ENCODE measurements at places on chromosomes 3 and 15.

DNA sequence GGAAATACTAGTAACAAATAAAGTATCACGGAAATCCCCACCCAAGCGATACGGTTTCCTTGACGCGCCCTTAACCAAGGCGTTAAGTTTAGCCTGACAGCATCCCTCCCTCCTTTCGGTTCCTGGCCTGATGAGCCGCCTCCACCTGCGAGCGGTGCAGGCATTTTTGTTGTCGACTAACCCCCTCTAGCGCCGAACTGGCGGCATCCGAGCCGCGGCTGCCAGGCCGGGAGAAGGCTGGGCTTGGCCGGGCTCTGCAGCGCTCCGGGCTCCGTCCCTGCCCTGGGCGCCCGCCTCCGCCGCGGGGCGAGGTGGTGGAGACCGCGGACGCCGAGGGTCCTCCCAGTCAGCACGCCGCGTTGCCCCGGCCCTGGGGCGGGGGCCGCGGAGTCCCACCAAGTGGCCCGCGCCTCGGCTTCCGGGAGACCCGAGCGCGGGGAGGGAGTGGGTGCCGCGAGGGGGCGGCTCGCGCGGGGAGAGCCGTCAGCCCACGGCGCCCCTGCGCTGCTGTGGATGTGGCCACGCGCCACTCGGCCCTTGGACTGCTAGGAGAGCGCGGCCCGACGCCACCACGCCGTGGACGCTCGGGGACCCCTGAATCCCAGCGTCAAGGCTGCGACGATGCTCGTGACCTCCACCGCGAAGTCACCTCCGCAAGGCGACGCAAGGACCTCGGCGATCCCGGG is 1.1 kb upstream of the EPHA6 start:
- DNase-seq, result peak; percentile 72

DNA sequence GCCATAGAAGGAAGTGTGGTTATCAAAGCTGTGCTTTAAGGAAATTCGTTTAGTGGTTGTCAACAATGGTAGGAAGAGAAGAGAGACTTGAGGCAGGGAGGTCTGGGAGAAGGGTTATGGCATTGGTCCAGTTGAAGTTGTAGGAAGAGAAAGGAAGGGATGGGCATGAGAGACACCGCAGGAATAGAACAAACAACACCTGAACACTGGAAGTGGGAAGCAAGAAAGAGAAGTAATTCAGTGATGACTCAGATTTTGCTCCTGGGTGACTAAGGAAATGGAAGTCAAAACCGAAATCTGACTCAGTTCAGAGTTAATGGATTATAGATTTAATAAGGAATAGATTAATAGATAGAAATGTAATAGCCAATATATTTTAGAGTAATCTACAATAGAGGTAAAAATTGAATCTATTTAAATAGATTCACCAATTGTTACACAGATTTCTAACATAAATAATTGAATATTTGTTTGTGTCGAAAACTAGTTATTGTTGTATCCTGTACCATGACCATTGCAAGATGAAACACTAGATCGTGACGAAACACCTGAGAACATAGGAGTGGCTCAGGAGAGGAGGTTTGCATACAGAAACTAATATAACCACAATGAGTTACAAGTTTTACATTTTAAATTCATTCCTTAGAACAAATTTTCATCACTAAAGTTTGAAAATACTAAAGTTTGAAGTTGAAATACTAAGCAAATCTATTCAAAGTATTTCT is 36.0 kb downstream of the THBS1 start:
- DNase-seq, result no peak

GRCh38 chr3:189103208-189103607 is 68.6 kb upstream of the TPRG1 start:
- no peak for DNase-seq

- DNase-seq, result no peak
Observed at GRCh38 chr3:69743975-69744906, 5.0 kb downstream of the MITF start.

GRCh38 chr3:152709659-152710058 is 125.3 kb upstream of the P2RY1 start:
- DNase-seq, result no peak

- no peak for DNase-seq
Observed at GRCh38 chr3:27610800-27611525, 111.2 kb downstream of the EOMES start.

DNA sequence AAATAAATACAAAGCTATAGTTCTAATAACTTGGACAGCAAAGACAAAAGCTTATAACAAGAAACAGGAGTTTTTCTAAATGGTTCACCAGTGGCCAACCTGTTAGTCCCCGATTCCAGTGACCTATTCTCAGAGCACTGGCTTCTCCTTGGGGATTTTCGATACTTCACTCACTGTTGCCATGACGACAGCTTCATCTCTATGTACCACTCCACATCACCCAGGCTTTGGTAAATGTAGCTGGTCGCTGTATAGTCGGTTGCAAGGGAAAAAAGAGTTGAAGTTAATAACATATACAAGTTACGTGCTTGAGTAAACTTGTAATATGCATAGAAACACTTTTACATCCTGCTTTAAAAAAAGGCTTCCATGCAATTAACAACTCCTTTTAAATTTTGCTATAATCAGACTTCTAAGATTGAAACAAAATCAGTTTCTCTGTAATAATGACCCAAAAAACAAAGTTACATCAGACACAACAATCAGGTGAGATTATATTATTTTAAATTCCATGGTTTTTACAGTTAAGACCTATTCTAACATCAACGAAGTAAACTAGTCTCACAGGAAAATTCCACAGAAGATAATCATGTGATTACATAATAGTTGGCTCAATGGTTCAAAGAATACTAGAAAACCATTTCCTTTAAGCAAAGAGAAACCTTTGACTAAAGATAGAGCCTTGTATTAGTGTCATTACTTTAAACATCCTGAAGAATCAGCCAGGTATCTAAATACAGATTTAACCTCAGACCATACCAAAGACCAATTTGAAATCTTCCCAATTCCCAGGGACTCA is 2.9 kb downstream of the CCNL1 start:
- no peak for DNase-seq

DNA sequence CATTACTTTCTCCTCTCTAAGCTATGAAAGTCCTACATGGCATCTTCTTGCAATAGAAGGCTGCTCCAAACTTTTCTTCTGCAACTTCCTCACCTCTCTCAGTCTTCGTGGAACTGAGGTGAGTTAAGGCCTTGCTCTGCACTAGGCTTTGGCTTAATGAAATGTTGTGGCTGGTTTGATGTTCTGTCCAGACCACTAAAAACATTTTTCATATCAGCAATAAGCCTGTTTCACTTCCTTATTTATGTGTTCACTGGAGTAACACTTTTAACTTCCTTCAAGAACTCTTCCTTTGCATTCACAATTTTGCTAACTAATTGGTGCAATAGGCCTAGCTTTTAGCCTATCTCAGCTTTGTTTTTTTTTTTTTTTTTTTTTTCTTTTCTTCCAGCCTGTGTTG is 335.3 kb upstream of the NECTIN3 start:
- DNase-seq, result no peak

DNA sequence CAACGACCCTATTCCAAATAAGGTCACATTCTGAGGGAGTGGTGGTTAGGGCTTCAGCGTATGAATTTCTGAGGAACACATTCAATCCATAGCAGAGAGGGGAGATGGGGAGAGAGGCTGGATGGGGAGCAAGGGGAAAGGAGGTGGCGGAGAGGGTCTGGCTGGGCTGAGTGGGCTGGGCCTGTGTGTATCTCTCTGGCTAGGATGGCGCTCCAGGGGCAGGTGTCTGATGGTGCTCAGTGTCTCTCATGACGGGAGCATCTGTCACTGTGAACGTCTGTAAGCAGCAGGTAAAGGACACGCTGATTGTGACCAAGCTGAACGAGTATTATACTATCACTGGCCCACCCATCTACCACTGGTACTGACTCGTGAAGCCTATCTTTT is 159.6 kb downstream of the XXYLT1 start:
- no peak for DNase-seq

GRCh38 chr3:144516026-144516425 is 544.4 kb downstream of the DIPK2A start:
- no peak for DNase-seq

- DNase-seq, result no peak
Observed at GRCh38 chr3:157201648-157202278, 41.8 kb upstream of the CCNL1 start.

DNA sequence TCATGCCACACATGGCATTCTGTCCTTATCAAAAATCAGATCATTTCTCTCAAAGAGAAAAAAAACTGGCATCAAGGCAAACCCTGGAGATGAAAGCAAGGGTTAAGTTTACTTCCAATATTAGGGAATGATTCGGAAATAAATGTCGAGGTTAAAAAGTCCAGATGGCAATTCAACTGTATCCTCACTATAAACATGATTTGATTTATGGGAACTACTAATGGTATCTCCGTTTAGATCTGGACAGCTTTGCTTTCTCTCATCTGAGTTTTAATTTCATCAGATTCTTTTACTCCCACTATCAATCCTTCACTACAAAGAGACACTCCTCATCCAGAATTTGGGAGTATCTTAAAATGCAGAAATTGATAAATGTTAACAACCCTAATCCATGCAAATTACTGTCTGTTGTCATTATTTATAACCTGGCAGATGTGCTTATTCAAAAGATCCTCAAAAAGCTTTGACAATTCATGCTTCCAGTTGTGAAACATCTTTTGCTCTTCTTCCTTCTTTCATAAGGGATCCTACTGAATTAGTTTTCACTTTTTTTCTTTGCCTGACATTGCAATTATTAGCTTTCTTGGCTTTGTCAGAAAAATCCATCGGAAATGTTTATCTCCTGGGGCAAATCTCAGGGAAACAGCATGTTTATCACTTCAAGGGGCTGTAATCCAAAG is 903.2 kb downstream of the MCTP2 start:
- no peak for DNase-seq

DNA sequence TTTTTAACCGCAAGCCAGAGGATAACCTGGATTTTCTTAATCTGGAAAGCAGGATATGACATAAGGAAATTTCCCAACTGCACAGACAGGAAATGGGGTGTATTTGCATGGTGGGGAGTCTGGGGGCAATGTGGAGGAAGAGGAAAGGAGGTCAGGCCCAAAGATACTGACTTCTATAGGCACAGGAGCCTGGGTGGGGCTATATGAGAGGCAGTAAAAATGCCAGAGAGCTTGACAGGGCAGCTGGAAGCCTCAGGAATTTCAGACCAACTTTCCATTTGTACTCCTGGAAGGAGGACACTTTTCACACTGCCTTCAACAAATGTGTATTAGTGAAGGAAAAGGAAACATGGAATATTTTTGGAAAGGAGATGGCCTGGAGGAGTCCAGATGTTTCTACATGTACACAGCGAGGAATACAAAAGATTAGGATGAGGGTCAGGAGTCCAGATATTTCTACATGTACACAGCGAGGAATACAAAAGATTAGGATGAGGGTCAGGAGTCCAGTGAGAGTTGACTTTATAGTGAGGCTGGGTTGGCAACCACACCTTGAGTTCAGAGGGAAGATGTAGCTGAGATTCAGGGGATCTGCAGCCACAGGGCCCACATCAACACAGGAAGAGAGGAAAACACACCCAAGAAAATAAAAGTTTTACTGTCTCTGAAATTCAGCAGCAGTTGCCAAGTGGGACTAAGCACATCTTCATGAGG is 111.9 kb upstream of the PTPRG start:
- no peak for DNase-seq
